ENCODE measurements at places on chromosomes 1 and 21.

- DNase-seq, result no peak
Measured at GRCh38 chr1:224506141-224506814, 71.7 kb upstream of the WDR26 start.

DNA sequence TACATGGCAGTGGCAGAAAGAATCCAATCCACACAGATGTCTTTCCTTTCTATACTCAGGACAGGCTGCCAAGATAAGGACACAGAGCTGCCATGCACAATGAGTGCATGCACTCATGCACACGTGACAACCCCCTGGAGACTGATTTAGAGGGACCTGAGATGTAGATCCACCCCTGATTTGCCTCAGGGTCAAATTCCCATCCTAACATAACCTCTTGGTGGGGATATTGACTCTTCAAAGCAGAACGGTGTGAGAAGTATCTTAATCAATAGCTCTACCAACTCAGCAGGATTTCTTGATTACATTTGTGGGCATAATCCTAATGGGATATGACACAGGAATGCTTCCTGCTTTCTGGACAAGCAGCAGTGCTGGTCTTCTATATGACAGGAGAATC lies 125.2 kb upstream of the DSCAM start:
- no peak for DNase-seq

DNA sequence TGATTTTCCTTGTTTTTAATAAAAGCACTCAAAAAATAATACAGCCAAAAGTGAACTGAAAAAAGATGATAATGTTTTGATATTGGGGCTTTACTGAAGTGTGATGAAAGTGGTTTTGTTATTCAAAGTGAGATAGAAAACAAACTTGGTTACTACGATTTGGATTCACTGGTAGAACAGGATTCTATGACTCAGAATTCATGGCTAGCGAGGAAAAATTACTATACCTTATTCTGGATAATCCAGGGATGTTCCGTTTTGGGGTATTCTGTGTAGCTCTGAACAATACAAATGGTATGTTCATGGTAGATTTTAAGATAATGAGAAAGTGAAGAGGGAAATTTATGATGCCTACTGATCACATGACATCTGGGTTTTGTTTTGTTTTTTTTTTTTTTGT lies 117.7 kb downstream of the NRDC start:
- no peak for DNase-seq

- DNase-seq, result no peak
Measured at GRCh38 chr1:197844651-197845050, 57.8 kb upstream of the C1orf53 start.

DNA sequence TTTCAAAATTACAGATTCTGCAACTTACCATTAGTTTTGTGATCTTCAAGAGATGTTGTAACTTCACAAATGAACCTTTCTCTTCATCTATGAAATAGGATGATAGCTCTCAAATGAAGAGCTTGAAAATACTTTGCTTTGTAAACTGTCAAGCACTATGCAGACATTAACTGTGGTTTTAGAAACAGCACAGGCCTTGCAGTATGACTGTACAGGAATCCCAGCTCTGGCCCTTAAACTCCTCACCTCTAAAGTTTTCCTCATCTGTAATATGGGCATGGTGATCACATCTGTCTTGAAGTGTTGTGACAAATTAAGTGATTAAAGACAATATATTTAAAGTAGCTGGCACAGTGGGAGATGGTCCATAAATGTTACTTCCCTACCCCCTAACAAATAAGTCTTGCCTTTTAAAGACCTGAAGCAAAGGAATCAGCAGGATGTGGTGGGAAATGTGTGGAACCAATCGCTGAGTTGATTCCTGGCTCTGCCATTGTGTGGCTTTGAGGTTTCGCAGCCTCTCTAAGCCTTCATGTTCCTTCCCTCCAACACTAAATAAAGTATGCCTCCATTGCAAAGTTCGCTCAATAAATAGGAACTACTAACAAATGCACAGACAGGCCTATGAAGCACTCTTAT lies 5.5 kb upstream of the PTP4A2 start:
- no peak for DNase-seq

- no peak for DNase-seq
Measured at GRCh38 chr1:55064071-55064581, 24.8 kb downstream of the PCSK9 start.

DNA sequence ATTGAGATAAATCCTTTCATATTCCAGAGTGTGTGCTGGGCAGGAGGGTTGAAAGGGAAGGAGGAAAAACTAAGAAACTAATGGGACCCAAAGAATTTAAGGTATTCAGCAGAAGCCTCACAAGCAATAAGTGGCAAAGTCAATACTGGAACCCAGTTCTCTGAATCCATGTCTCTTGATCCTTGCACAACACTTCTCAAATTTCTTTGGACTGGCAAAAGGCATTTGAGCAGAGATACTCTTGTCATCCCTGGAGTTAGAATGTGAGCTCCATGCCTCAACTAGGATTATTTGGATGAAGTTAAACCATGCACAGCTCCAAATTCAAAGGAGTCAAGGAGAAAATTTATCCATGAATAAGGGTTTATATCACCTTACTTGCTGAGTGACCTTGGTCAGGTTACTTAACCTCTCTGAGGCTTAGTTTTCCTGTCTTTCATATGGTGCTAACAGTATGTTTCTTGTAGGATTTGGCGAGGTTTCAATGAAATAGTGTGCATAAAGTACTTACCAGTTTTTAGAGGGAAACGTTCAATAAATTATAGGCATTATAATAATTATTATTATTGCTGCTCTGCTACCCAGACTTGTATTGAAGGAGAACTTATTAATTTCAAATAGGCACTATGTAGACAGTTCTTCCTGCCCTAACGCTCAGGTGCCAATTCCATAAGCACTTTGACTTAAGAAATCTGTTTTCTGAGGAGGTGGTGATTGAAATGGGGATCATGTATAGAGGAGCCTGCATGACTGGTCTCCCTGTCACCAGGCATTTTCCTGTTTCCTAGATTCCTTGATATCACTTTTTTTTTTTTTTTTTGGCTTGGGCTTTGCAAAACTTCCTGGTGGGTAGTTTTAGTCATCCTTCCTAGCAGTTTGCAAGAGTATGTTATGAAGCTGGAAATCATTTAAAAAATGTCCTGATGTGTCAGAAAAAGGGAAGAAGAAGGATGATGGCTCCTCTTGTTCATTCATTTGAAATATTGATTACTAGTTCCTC lies 125.0 kb upstream of the JUN start:
- no peak for DNase-seq

- no peak for DNase-seq
Measured at GRCh38 chr1:44225761-44226160, 12.5 kb downstream of the DMAP1 start.

GRCh38 chr1:153968408-153968807 lies 706 bp downstream of the CREB3L4 start:
- DNase-seq, result no peak

GRCh38 chr1:35431173-35431599 lies 126.0 kb downstream of the KIAA0319L start:
- DNase-seq, result no peak

- no peak for DNase-seq
Measured at GRCh38 chr1:214638459-214638807, 35.4 kb downstream of the CENPF start.

- DNase-seq, result no peak
Measured at GRCh38 chr1:55213151-55213884, 1.8 kb downstream of the USP24 start.

DNA sequence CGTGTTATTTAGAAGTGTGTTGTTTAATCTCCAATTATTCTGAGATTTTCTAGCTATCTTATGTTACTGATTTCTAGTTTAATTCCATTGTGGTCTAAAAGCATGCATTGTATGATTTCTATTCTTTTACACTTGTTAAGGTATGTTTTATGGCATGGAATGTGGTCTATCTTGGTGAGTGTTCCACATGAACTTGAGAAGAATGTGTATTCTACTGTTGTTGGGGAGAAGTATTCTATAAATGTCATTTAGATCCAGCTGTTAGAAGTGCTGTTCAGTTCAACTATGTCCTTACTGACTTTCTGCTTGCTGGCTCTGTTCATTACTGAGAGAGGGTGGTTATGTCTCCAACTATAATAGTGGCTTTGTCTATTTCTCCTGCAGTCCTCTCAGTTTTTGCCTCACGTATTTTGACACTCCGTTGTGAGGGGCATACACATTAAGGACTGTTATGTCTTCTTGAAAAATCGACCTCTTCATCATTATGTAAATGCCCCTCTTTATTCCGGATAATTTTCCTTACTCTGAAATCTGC lies 12.0 kb upstream of the PLA2G5 start:
- no peak for DNase-seq

GRCh38 chr1:36175137-36176095 lies 19.5 kb downstream of the MAP7D1 start:
- DNase-seq, result no peak

DNA sequence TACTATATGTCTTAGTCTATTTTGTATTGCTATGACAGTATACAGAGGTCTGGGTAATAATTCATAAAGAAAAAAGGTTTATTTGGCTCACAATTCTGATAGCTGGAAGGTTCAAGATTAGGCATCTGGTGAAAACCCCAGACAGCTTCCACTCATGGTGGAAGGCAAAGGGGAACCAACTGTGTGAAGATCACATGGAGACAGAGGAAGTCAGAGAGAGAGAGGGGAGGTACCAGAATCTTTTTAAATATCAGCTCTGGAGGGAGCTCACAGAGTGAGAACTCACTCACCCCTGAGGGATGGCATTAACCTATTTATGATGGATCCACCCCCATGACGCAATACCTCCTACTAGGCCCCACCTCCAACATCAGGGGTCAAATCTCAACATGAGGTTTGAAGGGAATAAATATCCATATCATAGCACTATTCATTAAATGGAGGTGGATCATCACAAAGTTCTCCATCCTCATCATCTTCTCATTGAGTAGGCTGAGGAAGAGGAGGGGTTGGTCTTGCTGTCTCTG lies 290.5 kb downstream of the DSCAM start:
- DNase-seq, result no peak

DNA sequence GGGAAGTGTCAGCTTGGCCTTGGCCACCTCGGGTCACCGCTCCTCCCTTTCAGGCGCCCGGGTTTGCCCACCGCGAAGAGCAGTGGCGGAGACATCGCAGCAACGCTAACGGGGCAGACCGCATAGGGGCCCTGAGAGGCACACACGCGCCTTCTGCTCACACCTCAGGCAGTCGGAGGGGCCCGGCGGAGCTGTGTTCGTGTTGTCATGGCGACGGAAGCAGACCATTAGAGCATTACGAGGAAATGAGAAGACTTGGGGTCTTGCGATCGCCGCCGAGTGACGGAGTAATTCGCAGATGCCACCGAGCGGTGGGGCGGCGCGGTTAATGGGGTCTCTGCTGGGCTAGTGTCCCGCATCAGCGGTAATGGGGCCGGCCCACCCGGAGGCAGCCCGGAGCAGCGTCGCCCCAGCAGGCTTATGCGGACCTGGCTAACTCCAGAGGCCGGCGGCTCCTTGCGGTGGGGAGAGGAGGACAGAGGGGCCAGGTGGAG lies 144.1 kb downstream of the TNR start:
- no peak for DNase-seq

DNA sequence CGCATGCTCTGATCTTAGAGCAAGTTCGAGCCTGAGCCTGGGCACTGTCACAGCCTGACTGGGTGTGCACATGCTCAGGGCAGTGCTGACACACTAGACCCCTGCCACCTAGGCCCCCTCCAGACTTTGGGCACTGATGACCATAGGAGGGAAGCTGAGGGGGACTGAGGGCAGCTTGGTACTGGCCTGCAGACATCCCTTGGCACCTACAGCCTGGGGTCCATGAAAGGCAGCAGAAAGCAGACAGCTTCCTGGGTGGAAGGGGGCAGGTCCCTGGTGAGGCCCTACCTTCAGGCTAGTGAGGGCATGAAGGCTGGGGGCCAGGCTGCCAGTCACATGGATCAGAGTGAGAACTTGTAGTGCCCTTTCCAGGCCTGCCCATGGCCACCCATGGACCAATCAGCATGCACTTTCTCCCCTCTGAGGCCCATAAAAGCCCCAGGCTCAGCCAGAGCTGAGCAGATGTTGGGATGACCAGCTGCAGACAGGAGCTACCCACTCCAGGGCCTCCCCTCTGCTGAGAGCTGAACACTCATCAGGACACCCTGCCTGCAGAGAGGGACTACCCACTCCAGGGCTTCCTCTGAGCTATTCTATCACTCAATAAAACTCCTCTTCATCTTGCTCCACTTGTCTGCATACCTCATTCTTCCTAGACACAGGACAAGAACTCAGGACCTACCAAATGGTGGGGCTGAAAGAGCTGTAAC lies 680.8 kb downstream of the MATN1 start:
- DNase-seq, result no peak

GRCh38 chr1:27719286-27720251 lies 6.2 kb upstream of the FAM76A start:
- no peak for DNase-seq

GRCh38 chr21:17002594-17003257 lies 510.1 kb upstream of the CXADR start:
- no peak for DNase-seq

GRCh38 chr1:6006882-6007281 lies 14.7 kb upstream of the NPHP4 start:
- no peak for DNase-seq

DNA sequence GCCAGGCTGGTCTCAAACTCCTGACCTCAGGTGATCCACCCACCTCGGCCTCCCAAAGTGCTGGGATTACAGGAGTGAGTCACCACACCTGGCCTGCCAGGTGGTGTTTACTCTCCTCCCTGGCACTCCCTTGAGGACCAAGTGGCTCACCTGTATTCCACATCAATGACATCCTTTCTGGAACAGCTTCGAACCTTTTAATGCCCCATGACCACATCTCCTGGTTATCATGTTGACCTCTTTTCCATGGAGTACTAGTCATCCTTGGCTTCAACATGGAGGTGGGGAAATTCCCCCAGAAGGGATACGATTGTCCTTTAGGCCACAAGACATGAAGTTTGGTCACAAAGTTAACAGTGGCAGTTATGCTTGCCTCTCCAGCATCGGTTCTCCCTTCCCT lies 66.9 kb downstream of the CDC7 start:
- no peak for DNase-seq

DNA sequence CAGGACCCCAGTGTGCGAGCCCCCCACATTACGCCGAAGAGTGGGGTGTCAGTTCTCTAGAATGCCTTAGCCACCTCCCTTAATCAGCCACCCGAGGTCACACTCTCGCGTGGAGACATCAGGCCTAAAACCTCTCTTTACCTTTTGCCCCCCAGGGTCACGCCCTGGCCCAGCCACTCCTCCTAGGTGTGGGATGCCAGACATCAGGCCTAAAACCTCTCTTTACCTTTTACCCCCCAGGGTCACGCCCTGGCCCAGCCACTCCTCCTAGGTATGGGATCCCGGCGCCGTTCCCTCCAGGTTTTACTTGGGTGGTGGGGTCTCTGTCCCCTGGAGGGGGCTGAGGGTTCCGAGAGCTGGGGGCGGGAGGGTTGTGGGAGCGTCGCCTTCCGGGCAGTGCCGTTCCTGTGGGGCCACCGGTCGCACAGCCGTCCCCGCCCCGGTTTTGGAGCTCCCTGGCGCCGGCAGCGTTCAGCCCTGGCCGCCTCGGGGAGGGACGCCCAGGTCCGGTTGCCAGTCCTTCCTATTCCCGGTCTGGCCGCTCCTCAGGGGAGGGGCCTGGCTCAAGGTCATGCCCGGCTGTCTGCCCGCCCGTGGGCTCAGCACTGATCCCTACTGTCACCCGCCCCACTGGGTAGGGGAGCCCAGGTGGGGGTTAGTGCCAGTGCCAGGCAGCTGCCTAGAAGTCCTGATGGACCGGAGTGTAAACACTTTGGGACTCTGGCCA lies 882 bp downstream of the VPS13D start:
- no peak for DNase-seq
